D721Med (cell line): ENCODE measurements at places on chromosomes 13 and 19.

DNA sequence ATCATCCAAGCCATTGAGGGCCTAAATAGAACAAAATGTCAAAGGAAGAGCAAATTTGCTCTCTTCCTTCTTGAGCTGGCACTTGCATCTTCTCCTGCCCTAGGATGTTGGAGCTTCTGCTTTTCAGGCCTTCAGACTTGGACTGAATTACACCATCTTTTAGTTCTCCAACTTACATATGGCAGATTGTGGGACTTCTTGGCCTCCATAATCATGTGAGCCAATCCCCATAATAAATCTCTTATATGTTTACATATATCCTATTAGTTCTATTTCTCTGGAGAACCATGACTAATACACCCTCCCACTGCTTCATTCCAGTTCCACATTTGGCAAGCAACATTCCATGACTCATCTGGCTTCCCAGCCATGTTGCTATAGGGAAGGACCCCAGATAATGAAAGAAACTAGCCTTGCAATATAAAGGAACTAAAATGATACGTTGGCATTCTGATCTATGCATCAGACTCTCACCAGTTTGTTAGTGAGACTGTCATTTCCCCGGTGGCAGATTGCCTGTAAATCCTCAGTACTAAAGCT is 11.0 kb upstream of the ACOD1 start:
- DNase-seq = no peak

DNA sequence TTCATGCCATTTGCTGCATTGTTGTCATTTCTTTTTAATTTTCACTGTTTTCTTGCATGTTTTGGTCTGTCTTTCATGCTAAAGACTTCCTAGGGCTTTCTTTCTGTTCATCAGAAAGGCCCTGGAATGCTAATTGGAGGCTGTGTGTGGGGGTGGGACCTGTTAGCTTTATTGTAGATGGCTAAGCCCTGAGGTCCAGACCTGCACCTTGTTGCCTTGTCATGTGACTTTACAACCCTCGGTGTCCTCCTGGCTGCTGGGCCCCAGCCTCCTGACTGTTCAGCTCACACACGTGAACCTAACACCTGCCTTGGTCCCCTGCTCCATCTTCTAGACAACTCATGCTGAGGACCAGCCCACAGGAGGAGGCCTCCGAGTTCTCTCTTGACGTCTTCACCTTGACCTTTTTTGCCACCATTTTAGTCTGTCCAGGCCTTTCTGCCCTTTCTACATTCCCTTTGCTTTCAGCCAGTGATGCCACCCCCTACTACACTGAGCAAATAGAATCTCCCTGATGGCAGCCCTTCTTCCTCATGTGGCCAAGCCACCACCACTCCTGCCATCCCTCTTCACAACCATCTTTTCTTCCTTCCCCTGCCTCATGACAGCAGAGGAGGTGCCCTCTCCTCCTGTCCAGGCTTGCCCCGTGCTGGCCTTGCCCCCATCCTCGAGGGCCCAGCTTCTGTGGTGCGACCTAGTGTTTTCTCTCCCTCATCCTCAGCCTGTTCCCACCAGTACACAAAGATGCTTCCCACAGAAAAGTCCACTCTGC is 41.4 kb upstream of the GPI start:
- DNase-seq = no peak

- no peak for DNase-seq
These were observed 50.6 kb downstream of the CELF5 start for GRCh38 chr19:3274942-3275582.

- no peak for DNase-seq
These were observed 6.9 kb upstream of the CDK8 start for GRCh38 chr13:26247011-26247410.

DNA sequence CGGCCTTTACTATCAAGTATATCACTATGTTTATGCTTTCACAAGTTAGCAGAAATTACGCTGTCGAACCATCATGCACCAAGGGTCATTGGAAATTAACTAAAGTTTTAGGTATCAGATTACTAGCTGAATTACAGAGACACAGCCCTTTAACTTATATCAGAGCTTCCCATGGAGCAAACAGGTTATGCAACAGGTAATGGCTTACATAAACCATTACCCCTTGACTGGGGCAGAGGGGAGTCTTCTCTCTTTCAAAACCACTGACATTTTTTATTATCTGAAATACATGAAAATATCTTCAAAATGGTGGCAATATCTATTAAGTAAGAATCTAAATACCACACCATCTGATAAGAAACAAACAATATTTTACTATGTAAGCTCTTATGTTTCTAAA is 1692.9 kb upstream of the SLC10A2 start:
- DNase-seq = no peak

- no peak for DNase-seq
These were observed 5.2 kb downstream of the LCP1 start for GRCh38 chr13:46176756-46177155.

GRCh38 chr19:38134540-38135149 is 89.4 kb downstream of the DPF1 start:
- no peak for DNase-seq

GRCh38 chr19:14683439-14683838 is 6.4 kb upstream of the ZNF333 start:
- DNase-seq = no peak

- DNase-seq = no peak
These were observed 622 bp upstream of the FXYD5 start for GRCh38 chr19:35153701-35154524.

GRCh38 chr13:44011036-44011435 is 131.3 kb downstream of the LACC1 start:
- no peak for DNase-seq

DNA sequence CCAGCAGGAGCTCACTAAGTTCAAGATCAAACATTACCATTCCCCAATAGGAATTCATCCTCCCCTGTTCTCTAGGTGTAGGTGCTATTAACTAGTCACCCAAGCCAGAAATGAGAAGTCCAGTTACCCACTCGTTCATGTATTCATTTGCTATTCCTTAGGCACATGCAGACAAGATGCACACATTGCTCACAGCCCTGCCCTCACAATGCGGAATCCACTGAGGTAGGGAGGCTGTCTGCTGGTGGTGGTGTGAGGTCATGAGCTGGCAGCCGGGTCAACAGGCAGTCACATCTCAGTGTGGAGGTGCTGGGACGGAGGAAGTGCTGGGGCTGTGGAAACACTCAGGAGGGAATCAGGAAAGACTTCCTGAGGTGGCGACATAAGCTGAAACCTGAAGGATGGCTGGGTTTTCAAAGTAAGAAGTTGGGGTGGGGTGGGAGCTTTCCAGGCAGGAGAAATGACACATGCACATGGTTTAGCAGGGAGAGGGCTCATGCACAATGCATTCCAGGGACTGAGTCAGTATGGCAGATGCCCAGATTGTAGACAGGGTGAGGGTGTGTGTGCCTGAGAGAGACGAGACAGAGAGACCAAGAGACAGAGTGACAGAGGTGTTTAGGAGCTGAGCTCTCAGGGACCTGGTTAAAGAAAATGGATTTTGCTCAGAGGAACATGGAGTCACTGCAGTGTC is 117.6 kb downstream of the USP12 start:
- no peak for DNase-seq

DNA sequence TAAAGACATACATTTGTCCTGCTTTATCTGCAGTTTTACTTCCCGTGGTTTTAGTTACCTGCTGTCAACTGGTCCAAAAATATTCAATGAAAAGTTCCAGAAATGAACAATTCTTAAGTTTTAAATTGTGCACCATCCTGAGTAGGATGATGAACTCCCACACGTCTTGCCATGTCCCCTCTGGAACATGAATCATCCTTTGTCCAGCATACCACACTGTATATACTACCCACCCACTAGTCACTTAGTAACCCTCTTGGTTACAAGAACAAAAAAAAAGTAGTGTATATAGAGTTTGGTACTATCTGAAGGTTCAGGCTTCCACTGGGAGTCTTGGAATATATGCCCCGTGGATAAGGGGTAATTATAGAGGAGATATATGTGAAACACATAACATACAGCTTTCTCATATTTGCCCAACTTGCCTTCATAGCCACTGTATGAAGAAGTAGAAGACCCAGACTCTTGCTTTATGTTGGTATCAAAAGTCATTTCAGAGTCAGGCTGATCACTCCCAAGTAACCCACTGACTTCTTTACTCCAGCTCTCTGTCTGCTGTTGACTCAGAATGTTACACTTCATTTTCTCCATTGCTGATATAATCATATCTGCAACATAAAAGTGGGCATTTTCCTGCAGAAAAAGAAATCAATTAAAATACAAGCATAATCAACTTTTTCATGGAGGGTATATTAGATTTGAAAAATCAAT is 19.3 kb downstream of the RUBCNL start:
- no peak for DNase-seq

- DNase-seq = no peak
These were observed 9.4 kb upstream of the CEACAM19 start for GRCh38 chr19:44661904-44662303.

- DNase-seq = no peak
These were observed 7.5 kb upstream of the ARHGEF18 start for GRCh38 chr19:7340959-7341837.

- no peak for DNase-seq
These were observed 540.8 kb downstream of the OLFM4 start for GRCh38 chr13:53569453-53569852.

GRCh38 chr13:39385154-39385553 is 217.8 kb downstream of the LHFPL6 start:
- no peak for DNase-seq

DNA sequence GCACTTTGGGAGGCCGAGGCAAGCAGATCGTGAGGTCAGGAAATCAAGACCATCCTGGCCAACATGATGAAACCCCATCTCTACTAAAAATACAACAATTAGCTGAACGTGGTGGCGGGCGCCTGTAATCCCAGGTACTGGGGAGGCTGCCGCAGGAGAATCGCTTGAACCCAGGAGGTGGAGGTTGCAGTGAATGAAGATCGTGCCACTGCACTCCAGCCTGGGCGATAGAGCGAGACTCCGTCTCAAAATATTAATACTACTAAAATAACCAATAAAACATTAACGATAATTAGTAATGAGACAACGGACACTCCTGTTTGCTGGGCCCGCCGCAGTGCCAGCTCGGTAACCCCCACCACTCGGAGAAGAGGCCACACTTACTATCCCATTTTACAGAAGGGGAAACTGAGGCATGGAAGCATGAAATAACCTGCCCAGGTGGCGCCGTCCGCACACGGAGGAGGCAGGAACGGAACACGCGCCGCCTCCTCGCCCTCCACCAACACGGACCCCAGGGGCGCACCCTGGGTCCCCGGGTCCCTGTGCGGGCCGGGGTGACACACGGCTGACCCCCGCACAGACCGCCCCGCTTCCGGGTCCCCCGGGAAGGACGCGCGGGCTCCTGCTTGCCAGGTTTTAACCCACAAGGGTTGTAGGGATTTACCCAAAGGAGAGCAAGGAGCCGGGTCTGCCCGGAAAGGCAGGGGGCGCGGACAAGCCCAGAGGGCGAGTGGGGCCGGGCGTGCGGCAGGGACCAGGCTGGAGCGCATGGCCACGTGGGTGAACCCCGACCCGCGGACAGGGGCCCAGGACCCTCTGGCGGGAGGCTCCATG is 1.6 kb downstream of the R3HDM4 start:
- DNase-seq = no peak

DNA sequence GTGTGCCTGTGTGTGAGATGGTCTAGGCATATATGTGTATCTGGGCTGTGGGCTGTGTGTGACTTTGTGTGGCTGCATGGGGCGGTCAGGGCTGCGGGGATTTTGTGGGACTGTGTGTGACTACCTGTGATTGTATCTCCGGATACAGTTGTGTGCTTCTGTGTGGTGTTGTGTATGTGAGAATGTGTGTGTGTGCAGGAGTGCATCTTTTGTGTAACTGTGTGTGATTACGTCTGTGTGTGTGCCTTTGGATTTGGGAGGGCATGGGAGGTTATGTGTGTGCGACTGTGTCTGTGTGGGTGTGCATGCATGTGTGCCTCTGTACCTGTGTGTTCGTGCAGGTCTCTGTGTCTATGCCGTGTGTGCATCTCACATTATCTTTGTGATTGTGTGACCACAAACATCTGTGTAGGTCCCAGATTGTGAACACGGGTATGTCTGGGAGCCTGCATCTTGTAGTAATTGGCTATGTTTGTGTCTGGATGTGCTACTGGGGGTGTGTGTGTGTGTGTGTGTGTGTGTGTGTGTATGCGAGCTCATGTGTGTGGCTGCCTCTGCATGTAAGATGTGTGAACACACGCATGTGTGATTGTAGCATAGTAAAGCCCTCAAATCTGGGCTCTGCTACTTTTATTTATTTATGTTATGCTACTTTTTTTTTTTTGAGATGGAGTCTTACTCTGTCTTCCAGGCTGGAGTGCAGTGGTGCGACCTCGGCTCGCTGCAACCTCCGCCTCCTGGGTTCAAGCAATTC is 7.6 kb downstream of the EHD2 start:
- DNase-seq = no peak

DNA sequence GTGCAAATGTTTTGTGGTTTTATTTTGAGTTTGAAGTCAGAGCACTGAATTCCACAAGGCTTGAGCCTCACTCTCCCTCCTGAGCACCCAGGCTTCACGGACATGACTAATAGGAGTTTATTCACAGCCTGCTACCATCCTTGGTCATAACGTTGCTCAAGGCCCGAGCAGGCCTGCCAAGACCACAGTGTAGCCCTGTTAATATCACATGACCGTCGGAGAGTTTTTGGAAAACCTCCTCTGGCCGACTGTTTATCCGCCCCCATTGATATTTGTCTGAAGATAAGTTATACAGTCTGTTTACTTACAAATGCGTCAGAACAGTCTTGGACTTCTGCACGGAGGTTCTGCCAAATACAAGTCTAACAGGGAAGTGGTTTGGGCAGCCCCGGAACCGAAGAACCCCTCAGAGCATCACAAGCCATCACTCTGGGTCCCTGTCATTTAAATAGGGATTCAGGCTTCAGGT is 89.9 kb downstream of the COL4A2 start:
- DNase-seq = no peak

DNA sequence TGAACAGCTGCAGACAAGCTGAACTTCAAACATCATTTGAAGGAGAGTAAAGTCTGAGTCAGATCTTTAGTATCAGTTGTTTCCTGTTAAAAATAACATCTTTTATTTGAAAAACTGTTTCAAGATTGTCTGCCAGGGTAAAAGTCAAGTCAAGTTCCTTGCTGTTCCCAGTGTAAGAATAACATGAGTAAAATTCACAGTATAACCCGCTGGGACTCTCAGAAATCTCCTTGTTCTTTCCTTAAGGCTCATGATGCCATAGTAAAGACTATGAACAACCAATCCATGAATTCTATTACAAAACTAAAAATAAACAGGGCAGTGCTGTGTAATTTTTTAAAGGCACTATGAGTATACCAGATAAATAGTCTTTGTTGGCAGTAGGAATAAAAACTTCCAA is 112.9 kb downstream of the IRS2 start:
- DNase-seq = no peak
